ENCODE measurements at places on chromosomes 13 and 19.

GRCh38 chr19:42421101-42421500 lies 6.1 kb downstream of the LIPE start:
- H3K4me3 ChIP-seq, result no peak overlapping the region
- H3K27ac ChIP-seq, result peak overlapping the region; percentile 7
- DNase-seq, result no peak
- H3K36me3 ChIP-seq, result peaks cover 10% of the 10 kb centered on the region

- H3K27ac ChIP-seq, result no peak overlapping the region
- no peaks in the 10 kb centered on the region for H3K36me3 ChIP-seq
- no peaks in the 10 kb centered on the region for H3K4me1 ChIP-seq
- no peak for DNase-seq
- no peak overlapping the region for H3K4me3 ChIP-seq
Measured at GRCh38 chr13:79532576-79532975, 51.6 kb downstream of the NDFIP2 start.

DNA sequence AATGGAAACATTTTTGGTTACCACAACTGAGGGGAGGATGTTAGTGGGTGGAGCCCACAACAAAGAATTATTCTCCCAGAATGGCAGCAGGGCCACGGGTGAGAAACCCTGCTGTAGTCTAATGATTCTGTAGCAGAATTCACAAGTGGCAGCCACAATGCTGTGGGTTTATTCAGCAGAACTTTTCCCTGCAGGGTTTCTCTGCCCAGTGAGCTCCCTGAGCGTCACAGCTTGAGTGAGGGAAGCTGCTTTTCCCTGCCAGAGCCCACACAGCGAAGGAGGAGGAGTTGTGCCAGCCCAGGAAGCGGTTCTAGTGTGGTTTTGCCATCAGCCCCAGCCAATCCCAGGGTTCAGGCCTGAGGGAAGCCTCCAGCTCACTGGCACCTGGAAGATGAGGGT lies 4.4 kb downstream of the ATP12A start:
- H3K27ac ChIP-seq, result no peak overlapping the region
- H3K36me3 ChIP-seq, result no peaks in the 10 kb centered on the region
- DNase-seq, result peak; percentile 27
- H3K4me1 ChIP-seq, result peaks cover 29% of the 10 kb centered on the region
- no peak overlapping the region for H3K4me3 ChIP-seq

DNA sequence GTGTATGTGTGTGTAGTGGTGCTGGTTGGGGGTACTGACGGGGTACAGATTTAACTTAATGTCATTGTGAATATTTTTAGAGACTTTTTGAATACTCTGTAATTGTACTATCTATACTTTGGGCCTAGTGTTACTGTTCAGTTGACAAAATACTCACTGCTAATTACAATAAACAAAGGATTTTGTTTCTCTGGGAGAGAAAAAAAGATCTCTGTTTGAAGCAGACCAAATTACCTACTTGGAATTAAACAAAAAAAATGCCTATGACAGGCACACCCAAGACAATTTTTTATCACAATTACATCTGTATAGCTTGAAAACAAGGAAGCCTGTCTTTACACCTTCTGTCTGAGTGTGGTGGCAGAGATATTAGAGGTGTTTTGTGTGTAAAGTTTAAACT lies 45.1 kb downstream of the OLFM4 start:
- H3K27ac ChIP-seq, result no peak overlapping the region
- no peaks in the 10 kb centered on the region for H3K27me3 ChIP-seq
- no peaks in the 10 kb centered on the region for H3K36me3 ChIP-seq
- H3K4me1 ChIP-seq, result no peaks in the 10 kb centered on the region
- H3K4me3 ChIP-seq, result no peak overlapping the region

DNA sequence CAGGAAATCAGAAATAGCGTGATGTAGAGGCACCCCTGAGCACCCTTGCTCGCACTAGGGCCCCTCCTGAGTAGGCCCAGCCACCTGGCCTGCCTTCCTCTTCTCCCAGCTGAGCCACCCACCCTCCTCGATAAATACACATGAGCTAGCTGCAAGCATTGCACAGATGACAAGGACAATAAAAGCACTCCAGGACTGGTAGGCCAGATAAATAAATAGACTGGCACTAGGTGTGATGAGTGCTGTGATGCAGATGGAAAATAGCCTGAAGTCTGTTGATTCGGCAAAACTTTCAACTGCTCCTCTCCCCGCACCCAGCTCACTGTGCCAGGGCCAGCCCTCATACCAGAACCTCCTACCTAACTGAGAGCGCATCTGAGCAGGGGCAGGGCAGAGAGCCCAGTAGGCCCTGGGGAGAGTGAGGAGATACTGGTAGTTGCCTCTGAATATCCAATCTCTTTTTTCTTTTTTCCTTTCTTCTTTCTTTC lies 54.5 kb upstream of the GPI start:
- no peak overlapping the region for H3K4me3 ChIP-seq
- DNase-seq, result no peak
- H3K27ac ChIP-seq, result peak overlapping the region; percentile 38
- H3K4me1 ChIP-seq, result peaks cover 36% of the 10 kb centered on the region
- H3K27me3 ChIP-seq, result no peaks in the 10 kb centered on the region

GRCh38 chr13:99862244-99862643 lies 109.3 kb downstream of the ZIC5 start:
- no peak overlapping the region for H3K4me3 ChIP-seq
- no peaks in the 10 kb centered on the region for H3K4me1 ChIP-seq
- H3K36me3 ChIP-seq, result no peaks in the 10 kb centered on the region
- H3K27ac ChIP-seq, result no peak overlapping the region

DNA sequence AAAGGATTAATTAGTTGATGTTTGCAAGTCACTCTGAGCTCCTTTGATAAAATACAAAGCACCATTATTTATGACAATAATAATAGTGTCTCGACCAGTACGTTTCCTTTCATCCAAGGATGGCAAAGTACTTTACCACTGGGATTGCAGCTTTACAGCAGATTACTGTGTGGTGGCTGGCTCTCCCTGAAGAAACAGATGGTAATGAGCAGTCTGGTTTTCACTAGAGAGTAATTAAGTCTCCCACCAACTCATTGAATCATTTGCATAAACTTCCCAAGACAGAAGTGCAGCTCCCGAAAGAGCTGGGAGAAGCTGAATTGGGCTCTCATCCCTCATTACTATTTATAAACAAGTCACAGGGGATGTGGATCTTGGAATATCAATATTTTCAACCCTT lies 48.7 kb downstream of the KLF5 start:
- H3K27me3 ChIP-seq, result no peaks in the 10 kb centered on the region
- no peak for DNase-seq
- no peaks in the 10 kb centered on the region for H3K4me1 ChIP-seq
- no peak overlapping the region for H3K27ac ChIP-seq
- no peak overlapping the region for H3K4me3 ChIP-seq

GRCh38 chr19:13262450-13262849 lies 112.2 kb downstream of the IER2 start:
- H3K36me3 ChIP-seq, result no peaks in the 10 kb centered on the region
- H3K4me3 ChIP-seq, result no peak overlapping the region
- H3K27ac ChIP-seq, result no peak overlapping the region
- H3K4me1 ChIP-seq, result no peaks in the 10 kb centered on the region
- no peaks in the 10 kb centered on the region for H3K27me3 ChIP-seq
- peak; percentile 61 for DNase-seq

DNA sequence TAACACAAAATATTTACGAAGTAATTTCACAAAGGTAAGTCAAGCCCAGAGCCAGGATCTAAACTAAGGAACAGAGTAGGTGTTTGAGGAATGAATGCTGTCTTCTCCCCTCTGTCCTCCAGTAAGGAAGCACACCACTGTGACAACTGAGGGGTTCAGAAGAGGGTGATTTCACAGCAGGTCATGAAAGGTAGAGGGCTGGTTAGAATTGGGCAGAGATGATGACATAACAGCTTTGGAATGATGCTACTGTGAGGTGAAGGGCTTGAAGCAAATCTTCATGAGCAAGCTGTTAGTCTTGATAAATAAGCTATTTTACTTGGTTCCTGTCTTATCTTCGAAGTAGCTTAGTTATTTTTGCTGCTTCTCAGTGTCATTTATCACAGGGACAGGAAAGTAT lies 498.6 kb downstream of the FGF9 start:
- DNase-seq, result no peak
- no peak overlapping the region for H3K4me3 ChIP-seq
- no peaks in the 10 kb centered on the region for H3K27me3 ChIP-seq
- no peaks in the 10 kb centered on the region for H3K36me3 ChIP-seq
- no peaks in the 10 kb centered on the region for H3K4me1 ChIP-seq
- no peak overlapping the region for H3K27ac ChIP-seq

DNA sequence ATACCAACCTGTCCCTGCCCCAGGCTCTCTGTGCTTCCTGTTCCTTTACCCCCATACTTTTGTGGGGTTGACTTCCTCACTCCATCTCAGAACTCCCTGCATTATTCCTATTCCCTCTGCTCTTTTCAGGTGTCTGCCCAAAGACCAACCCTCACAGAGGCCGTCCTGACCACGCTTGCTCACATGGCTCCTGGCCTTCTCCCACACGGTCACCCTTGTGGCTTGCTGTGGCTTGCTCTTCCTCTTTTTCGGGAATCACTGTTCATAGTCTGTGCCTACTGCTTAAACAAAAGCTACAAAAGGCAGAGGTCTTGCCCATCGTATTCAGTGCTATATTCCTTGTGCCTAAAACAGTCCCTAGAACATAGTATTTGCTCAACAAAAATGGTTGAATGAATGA lies 25.2 kb upstream of the ARGLU1 start:
- no peaks in the 10 kb centered on the region for H3K36me3 ChIP-seq
- no peaks in the 10 kb centered on the region for H3K27me3 ChIP-seq
- no peak for DNase-seq
- no peak overlapping the region for H3K4me3 ChIP-seq
- no peaks in the 10 kb centered on the region for H3K4me1 ChIP-seq
- H3K27ac ChIP-seq, result no peak overlapping the region

DNA sequence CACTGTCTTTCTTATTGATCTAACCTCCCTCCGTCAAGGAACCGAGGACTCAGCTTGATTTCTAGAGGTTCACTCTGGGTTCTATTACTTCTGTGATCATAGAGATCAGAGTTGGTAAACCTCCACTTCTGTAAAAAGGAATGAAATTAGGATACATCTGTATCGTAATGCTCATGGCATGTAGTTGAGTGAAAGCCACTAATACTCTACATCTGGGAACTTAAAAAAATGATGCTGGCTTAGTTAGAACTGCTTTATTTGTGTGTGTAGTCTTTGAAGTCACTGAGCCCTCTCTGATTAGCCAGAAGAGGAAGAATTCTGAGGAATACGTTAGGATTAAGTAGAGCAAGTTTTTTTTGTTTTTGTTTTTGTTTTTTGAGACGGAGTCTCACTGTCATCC lies 140.8 kb downstream of the GGACT start:
- no peak for DNase-seq
- H3K27ac ChIP-seq, result no peak overlapping the region
- no peaks in the 10 kb centered on the region for H3K4me1 ChIP-seq
- no peaks in the 10 kb centered on the region for H3K27me3 ChIP-seq

GRCh38 chr13:104204177-104204576 lies 1138.0 kb upstream of the SLC10A2 start:
- H3K27ac ChIP-seq, result no peak overlapping the region
- no peaks in the 10 kb centered on the region for H3K36me3 ChIP-seq
- DNase-seq, result no peak
- H3K4me1 ChIP-seq, result no peaks in the 10 kb centered on the region
- no peaks in the 10 kb centered on the region for H3K27me3 ChIP-seq

DNA sequence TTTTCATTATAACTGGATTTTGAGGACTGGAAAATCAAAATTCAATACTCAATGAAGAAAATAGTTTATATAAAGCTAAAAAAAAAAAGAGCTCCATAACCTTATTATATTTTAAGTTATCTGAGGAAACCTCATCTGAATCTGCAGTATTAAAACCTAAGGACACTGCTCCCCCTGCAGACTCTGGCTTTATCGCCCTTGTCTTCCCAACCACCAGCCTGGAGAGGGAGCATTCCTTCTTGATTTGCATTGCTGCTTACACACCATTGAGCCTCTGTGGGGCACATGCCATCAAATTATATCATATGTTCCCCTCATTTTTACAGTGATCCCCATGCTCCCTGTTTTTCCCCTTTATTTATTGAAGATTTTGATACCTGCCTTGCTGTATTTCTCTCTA lies 871.4 kb upstream of the GPC6 start:
- H3K27ac ChIP-seq, result no peak overlapping the region
- no peaks in the 10 kb centered on the region for H3K36me3 ChIP-seq
- H3K27me3 ChIP-seq, result no peaks in the 10 kb centered on the region
- no peaks in the 10 kb centered on the region for H3K4me1 ChIP-seq

DNA sequence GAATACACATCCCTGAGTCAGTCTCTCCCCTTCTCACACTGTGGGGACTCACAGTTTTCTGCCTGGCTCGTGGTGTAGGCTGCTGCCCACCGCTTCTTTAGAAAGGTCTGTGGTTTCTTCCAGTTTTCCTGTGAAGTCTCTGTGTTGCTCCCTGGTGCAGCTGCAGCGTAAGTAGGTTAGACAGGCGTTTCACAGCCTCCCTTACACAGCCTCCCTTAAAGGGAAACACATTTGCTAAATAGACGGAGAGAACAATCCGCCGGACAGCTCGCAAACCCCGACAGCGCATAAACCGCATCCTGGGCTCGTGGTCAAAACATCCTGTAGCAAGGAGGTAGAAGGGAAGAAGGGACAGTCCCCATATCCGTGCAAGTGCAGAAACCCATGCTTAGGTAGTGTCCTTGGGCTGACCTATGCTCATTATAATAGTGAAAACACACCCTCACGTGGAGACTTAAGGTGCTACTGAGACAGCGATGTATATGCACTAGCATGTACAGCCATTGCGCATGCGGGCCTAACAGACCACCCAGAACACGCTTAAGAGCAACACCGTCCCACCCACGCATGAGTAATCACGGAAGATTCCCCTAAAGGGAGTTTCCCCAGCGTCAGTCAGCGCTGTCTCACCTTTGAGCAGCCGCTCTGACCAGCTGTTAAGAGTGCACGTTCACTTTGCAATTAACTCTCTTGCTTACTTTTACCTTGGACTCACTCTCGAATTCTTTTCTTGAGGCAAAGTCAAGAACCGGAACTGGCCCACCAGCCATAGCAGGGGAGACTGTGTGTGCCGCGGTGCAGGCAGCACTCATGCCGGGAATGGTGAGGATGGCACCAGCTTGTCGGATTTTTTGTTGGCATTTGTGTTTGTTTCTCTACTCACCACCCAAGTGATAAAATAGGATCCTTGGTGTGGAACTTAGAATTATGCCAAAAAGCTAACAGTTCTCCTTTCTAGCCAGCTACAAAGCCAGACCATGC lies 16.6 kb downstream of the SIGLEC8 start:
- H3K36me3 ChIP-seq, result no peaks in the 10 kb centered on the region
- no peaks in the 10 kb centered on the region for H3K27me3 ChIP-seq
- peaks cover 24% of the 10 kb centered on the region for H3K4me1 ChIP-seq
- peak; percentile 68 for DNase-seq
- peak overlapping the region; percentile 31 for H3K4me3 ChIP-seq
